CD4-positive, alpha-beta T cell treated with Interleukin-21 for 1 hour (primary cell): ENCODE measurements at places on chromosomes 13 and 19.

GRCh38 chr13:73967397-73968165, 166.6 kb downstream of the KLF12 start:
- DNase-seq = no peak

DNA sequence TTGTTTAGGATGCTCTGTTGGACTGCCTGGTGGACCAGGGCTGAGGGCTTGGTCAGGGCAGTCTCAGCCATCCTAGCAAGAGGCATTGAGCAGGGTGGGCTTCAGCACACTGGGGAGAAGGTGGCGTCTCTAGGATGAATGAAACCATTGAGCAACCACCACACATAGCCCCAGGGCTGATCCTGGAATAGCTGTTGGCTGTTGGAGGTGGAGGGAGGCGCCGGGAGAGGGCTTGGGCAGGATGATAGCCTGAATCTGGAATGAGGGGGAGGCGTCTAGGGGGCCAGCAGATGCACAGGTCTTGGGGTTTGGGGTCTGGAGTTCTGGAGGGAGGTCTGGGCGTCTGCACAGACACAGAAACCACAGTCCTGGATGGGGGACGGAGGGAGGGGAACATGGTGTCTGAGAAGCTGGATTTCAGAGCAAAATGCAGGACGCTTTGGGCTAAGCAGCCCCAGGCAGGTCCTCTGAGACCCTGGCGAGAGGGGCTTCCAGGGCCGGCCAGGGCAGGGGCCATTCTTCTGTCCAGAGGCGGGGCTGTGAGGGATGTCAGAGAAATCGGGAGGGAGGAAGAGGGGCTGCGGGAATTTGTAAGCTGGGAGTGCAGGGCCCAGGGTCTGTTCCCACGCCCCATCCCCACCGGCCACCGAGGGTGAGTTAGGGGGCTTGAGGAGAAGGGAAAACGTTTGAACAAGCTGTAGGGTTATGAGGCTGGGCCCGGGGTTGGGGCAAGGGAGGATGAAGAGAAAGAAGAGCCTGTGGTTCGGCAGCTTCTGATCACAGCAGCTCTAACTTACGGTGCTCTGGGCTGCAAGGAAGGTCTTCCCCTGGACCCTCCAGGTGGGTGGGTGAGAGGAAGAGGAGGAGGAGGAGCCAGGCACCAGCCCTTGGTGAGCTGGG, 5.2 kb downstream of the TRAPPC5 start:
- DNase-seq = no peak

GRCh38 chr19:5263615-5264014, 77.0 kb downstream of the PTPRS start:
- no peak for DNase-seq

GRCh38 chr13:31418186-31418585, 218.4 kb downstream of the B3GLCT start:
- no peak for DNase-seq

- DNase-seq = no peak
Observed at GRCh38 chr19:55459551-55459949, 1.9 kb downstream of the ISOC2 start.

- no peak for DNase-seq
Observed at GRCh38 chr13:106383791-106384190, 151.7 kb downstream of the EFNB2 start.

DNA sequence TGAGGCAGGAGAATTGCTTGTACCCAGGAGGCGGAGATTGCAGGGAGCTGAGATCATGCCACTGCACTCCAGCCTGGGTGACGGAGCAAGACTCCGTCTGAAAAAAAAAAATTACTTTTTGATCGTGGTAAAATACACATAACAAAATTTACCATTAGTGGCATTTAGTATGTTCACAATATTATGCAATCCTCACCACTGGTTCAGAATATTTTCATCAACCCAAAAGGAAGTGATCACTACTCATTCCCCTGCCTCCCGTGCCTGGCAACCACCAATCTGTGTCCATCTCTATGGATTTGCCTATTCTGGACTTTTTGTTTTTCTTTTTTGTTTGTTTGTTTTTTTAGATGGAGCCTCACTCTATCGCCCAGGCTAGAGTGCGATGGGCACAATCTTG, 1.2 kb upstream of the PALM3 start:
- no peak for DNase-seq

DNA sequence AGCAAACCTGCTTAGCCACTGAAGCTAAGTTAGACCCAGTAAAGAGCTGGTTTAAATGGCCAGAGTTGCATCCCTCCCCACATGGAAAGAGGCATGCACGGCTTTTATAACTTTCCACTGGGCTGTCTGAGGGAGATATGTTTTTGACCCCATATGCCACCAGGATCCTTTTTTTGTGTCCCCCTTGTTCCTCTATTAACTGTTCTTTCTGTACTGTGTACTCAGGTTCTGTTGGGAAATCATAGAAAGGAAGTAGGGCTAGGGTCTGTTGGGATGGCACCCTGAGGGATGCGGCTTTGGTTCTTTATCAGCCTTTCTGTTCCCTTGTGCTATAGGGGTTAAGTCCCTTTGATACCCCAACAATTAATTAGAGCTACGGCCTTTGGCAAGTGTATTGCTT, 12.2 kb upstream of the TM9SF2 start:
- no peak for DNase-seq

DNA sequence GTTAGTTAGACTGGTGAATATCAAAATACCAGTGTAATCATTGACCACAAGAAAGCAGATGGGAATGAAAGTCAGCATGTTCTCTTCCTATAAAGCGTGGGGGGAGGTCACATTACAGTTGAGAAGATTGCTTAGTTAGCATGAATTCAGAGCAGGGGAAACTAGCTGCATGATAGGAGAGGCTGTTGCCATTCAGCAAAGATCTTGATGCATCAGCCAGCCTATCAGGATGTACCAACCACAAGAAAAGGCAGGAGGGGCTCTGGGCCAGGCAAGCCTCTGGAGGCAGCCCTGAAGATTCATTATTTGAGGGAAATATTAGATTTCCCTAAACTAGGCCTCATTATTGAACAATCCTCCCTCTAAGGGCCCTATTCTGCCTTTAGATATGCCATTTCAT, 5.0 kb upstream of the MTMR6 start:
- DNase-seq = peak; percentile 52

- DNase-seq = no peak
Observed at GRCh38 chr13:112894673-112895481, 74.1 kb upstream of the MCF2L start.

DNA sequence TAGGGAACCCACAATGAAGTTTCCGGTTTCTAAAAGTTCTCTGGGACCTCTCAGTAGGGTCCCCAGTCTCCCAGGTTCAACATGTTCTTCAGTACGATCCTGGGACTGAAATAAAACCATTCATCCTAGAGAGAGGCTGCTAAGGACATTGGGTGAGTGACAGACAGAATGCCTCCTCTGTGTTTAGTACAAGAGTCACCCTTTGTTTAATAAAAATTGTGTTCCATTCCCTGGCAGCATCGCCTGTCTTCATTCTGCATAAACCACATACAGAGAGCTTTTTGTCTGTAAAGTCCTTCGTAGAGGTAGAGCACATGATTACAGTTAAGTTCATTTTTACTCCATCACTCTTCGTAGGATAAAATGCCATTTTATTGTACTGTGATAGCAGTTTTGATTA, 95.3 kb upstream of the GPR12 start:
- DNase-seq = no peak

DNA sequence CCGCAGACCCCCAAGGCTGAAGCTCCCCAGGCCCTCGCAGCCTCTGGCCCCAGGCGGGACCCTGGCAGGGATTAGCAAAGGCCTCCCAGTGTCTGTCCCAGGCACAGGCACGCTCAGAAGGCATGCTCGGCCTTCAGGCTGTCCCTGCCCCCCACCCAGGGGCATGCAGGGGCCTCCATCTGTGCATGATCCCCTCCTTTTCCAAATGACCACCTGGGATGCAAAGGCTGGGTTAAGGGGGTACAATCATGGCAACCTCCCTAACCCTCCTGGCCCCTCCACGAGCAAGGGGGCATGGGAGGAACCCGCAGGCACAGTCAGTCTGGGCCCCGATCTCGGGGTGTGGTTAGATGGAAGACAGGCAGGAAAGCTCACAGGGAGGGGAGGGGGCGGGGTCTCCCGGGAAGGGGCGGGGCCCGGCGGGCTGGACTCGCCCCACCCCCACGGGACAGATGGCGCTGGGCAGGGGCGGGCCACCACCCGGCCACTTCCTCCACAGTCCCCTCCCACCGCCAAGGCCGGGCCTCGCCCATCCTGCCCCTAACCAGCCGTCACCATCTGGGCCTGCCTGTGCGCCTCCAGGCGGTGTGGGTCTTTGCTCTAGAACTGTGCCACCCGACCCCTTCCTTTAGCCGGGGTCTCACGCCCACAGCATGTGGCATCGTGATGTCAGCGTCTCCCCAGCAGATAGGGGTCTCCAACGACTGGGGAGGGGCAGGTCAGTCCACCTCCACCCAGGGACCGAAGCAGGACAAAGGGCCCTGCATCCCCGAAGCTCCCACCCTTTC, 7.0 kb upstream of the REXO1 start:
- DNase-seq = peak; percentile 92

- no peak for DNase-seq
Observed at GRCh38 chr19:24057144-24057543, 29.8 kb upstream of the ZNF254 start.

DNA sequence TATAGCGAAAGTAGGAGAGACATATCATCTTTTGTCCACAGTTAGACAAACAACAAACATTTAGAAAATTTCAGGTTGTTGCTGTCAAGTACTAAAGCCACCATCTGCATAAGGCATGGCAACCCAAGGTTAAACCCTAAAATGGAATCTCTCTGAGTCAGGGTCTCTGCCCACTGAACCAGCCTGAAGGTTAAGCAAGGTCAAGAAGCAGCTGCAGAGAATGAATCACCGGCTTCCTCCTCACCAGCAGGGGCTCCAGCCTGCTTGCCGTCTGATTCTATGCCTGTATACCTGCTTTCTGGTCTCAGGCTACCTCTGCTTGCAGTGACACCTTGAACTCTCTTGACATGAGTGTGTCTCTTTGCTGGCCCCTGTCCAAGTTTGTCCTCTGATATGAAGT, 726.2 kb upstream of the SGCG start:
- DNase-seq = no peak

GRCh38 chr13:113938716-113939115, 35.2 kb downstream of the C13orf46 start:
- no peak for DNase-seq

DNA sequence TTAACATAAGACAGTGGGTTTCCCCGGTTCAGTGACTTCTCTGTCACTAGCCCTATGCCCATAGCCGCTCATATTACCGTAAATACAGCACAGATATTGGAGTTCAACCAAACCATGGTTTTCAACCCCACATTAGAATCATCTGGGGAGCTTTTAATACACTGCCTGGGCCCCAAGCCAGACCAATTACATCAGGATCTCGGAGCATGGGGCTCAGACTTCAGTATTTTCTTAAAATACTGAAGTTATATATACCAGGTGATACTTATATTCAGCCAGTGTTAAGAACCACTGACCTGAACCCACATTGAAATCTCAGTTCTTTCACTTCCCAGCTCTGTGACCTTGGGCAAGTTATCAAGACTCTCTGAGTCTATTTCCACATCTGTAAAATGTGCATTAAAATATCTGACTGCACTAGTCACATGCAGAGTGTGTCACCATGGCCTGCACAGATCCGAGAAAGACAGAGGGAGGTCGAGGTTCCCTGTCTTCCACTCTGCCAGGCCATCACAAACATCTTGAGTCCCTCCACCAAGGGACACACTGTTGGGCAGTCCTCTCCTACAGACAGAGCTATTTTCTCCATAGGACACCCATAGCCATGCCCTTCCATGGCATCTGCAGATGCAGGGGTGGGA, 32.2 kb upstream of the IPO5 start:
- DNase-seq = no peak

- no peak for DNase-seq
Observed at GRCh38 chr13:78241278-78241919, 322.8 kb upstream of the EDNRB start.

- no peak for DNase-seq
Observed at GRCh38 chr13:50722440-50723125, 120.9 kb downstream of the DLEU7 start.

GRCh38 chr13:102856557-102856956, 10.7 kb downstream of the ERCC5 start:
- no peak for DNase-seq

GRCh38 chr19:41298348-41298964, 11.5 kb upstream of the CCDC97 start:
- peak; percentile 78 for DNase-seq

GRCh38 chr19:3469638-3470499, 10.5 kb downstream of the SMIM24 start:
- DNase-seq = no peak

DNA sequence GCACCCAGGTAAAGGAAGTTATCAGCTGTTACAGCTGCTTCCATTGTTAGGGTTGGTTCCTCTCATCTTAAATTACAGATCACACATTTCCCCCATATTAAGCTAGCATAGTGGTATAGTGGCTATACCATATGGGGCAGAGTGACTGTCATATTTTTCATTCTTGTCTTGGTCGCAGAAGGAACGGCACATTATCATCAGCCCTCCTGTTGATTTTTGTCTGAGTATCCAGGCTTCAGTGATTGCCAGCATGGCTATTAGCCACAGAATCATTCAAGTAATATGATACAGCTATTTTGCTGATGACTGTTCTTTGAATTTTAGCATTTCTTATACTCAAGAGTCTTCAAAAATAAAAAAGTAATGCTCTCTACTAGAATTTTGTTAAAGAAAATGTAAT, 240.9 kb downstream of the LIG4 start:
- DNase-seq = no peak

GRCh38 chr19:10074153-10074552, 12.0 kb upstream of the SHFL start:
- DNase-seq = peak; percentile 68

DNA sequence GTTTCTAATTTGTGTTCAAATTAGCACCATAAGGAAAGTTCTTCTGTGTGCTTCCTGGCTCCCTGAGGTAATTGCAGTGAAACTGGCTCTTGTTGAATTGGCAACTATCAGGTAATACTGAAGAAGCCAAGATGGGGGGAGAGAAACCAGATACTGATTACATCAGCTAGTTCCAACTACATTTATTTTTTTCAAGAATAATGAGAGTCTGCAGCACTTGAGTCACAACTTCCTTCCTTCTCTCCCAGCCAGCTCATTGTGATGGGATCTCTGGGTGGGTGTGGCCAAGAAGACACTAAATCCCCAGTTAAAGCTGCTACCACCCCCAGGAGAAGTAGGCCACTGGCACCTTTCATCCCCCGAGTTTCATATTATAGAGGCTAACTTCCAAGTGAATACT, 100.7 kb upstream of the RXFP2 start:
- DNase-seq = no peak
